Gastroesophageal sphincter (tissue), 4 donors: ENCODE measurements at places on chromosomes 11 and 22. TPM values are rescaled to one million over a fixed set of nuclear protein-coding genes. Genes with fewer than 3 reads are reported as not detected.

DNA sequence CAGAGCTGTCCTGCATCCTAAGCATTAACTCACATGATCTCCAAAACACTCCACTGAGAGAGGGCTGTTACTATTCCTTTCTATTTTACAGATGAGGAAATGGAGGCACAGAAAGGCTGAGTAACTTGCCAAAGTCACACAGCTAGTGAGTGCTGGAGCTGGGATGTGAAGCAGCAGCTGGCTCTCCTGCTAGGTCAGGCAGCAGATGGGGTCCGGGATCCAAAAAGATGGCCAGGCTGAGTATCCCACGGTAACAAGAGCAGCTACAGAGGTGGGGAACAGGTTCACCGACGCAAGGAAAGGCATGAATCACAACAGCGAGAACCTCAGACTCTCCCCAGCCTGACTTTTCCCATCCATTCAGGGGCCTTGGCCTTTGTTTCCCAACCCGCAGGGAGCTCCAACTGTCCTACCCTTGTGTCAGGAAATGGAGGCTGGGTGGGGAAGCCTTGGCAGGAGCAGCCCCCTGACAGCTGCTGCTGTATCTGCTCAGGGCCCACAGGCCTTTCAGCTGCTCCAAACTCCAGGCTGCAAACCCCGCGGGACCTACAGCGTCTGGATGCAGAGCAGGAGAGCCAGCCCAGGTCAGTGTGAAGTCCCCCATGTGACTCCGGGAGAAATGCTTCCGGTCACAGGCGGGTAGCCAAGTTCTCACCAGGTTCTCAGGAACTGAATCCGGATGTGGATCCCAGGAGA, 29.5 kb downstream of the DKK3 start:
- ATAC-seq, result peak; percentile 79

Gene ATG2A
- 27.2 TPM for total RNA-seq

Gene MUS81
- 71.7 TPM for total RNA-seq

- no peak for ATAC-seq
Observed at GRCh38 chr11:13329670-13330356, 52.2 kb downstream of the BMAL1 start.

DNA sequence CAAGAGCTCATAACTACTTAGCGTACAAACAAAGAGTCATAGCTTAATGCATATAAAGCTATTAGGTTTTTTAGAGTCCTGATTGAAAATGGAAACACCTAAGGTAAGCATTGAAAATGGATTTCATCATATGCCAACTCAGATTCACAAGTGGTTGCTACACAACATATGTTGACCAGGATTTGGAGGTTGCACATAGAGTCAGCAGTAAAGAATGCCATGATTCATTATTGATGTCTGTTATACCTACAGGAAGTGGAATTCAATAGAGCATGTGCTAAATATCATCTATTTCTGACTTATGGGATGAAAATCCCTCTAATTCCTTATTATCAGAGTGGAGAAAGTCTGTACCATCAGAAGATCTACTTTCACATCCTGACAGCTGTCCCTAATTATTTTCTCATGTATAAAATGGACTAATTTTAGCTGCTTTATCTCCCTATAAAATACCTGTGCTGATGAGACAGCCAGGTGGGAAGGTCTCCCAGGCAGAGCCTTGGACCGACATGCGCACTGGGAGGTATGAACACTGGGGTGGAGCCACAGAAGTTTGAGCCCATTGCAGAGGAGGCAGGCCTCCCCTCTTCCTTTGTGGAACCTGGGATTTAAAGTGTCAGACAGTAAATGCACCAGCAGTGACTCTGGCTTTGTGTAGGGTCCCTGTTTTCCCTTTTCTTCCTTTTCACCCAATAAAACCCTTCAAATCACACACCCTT, 204.2 kb downstream of the AASDHPPT start:
- ATAC-seq, result no peak

Gene KCNJ11
- total RNA-seq, result 0.67 TPM

DNA sequence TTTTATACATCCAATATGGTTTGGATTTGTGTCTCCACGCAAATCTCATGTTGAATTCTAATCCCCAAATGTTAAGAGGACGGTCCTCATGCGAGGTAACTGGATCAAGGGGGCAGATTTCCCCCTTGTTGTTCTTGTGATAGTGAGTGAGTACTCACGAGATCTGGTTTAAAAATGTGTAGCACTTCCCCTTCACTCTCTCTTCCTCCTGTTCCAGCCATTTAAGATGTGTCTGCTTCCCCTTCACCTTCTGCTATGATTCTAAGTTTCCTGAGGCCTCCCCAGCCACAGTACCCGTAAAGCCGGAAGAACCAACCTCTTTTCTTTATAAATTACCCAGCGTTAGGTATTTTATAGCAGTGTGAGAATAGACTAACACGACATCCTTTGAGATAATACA, 98.6 kb downstream of the TTC28 start:
- ATAC-seq, result no peak

DNA sequence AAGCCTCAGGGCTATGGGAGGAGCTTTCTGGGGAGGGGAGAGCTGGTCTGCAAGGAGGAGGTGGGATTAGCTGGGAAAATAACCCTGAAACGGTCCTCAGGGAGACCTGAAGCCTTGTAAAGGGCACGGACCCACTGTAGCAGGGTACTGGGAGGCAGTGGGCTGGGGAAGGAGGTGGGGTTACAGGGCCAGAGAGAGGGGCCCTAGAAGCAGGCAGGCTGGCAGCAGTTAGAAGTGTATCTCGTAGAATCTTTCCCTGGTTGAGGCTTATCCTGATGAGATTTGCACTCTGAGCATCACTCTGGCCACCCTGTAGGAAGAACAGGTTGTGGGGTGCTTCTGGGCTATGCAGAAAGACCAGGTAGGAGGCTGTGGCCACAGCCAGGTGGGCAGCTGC, 29.6 kb downstream of the FBLN1 start:
- no peak for ATAC-seq

GRCh38 chr22:48753752-48754517, 1073.7 kb downstream of the BRD1 start:
- no peak for ATAC-seq
